ENCODE measurements at places on chromosomes 5 and 9.

DNA sequence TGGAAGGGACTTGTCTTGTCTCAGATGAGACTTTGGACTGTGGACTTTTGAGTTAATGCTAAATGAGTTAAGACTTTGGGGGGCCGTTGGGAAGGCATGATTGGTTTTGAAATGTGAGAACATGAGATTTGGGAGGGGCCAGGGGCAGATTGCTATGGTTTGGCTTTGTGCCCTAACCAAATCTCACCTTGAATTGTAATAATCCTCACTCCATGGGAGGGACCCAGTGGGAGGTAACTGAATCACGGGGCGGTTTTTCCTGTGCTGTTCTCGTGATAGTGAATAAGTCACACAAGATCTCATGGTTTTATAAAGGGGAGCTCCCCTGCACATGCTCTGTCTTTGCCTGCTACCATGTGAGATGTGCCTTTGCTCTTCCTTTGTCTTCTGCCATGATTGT lies 72.1 kb downstream of the RAI14 start:
- DNase-seq: no peak

DNA sequence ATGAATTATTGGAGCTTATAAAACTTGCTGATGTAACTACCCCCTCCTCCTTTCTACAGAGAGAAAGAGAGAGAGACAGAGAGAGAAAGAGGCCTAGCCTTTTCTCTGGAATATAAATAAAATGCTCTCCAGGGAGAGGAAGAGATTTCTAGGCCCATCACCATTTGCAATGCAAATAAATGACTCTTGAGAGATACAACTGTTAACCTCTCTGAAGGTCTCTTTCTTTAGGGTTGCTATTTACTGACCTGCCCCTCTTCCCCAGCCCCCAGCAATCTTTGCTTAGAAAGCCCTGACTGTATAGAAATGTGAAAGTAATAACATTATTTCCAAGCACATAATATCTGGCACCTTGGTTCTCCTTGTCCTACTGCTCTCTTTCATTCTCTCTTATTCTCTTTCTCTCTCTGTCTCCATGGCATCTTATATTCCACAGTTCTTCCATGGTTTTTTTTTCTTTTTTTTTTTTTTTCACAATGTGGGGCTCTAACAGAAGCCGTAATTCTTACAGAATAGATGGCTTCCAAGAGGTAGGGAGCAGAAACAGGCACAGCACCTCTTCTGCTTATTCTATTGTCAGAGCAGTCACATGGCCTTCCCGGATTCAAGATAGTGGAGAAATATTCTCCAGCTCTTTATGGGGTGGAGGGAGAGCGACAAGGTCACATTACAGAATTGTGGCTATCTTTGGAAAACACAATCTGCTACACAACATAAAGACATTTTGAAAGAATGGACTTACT lies 1087.9 kb upstream of the NUDT12 start:
- no peak for DNase-seq

DNA sequence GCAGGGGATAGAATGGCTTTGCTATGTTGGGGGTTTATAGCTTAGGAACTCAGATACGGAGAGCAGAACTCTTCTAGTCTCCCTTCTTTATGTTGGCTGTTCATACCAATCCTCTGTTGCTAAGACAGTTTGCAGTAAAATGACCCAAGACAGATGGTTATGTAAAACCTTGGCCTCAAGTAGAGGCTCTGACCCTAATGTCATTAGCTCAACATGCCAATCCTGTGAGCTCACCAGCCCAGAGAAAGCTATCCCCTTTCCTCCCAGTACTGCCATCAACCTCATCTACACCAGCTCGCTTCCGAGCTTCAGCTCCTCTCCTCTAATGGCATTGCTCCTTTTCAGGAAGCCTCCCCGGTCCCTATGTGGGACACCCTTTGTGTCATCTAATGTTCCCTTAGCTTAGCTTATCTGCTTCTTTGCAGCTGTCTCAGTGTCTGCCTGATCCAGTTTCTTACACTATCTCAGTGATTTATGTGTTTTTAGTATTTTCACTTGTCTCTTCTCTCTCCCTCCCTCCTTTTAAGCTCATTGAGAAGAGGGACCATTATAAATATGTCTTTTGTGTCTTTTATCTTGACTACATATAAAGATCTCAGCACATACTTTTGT lies 281.3 kb upstream of the CLINT1 start:
- no peak for DNase-seq

DNA sequence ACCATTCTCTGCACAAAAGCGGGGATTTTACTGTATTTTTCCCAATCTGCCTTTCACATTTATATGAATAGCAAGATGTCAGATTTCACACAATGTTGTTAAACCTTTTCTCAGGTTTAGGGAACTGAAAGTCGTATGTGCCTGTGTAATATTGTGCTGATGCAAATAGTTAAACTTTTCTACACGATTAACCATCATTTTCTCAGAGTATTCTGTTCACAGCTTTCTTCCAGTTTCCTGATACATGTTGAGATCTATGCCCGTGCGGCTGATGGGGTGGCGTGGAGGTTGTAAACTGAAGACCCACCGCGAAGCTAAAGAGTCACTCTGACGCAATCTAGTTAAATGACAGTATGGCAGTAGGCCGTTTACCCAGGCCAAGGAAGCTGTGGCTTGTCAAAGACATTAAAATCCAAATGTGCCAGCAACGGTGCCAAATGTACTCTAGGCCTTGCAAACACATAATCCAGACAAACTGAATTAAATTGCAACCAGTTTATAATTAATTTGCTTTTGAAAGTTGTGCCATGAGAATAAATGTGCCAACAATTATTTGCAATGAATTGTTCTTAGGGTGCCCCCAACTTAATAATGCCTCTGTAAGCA lies 145.7 kb downstream of the EBF1 start:
- DNase-seq: no peak

GRCh38 chr5:72163349-72163983 lies 56.2 kb downstream of the MAP1B start:
- DNase-seq: no peak

GRCh38 chr5:126171916-126172315 lies 251.3 kb upstream of the GRAMD2B start:
- DNase-seq: no peak
